ENCODE measurements at places on chromosomes 6 and 20.
A peak's percentile ranks its signal among the peaks of the same experiment; 100 is the strongest.

GRCh38 chr6:37967651-37968050 lies 148.1 kb downstream of the ZFAND3 start:
- ATAC-seq = no peak
- no peaks in the 10 kb centered on the region for H3K36me3 ChIP-seq
- no peaks in the 10 kb centered on the region for H3K27me3 ChIP-seq
- H3K27ac ChIP-seq = no peak overlapping the region
- no peak overlapping the region for H3K4me3 ChIP-seq
- peaks cover 44% of the 10 kb centered on the region for H3K4me1 ChIP-seq

DNA sequence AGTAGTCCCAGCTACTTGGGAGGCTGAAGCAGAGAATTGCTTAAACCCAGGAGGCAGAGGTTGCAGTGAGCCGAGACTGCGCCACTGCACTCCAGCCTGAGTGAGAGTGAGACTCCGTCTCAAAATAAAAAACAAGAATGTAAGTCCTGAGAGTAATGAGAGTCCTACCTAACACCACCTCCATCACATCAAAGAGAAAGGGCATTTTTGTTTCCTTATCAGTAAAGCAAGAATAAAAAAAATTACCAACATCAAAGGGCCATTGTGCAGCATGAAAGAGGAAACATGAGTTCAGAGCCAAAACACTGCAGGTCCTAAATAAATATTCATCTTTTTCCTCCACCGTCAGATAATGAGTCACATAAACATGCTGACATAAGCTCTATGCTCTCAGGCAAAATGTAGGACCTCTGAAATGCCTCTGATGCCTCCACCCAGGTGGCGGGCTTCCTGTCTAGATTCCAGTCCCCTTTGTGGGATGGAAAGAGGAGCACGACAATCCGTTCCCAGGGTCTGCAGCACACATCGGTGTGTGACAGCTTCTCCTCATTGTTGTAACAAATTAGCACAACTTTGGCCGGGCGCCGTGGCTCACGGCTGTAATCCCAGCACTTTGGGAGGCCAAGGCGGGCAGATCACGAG lies 7.2 kb downstream of the ATP9A start:
- H3K4me1 ChIP-seq = peaks cover 51% of the 10 kb centered on the region
- H3K27me3 ChIP-seq = no peaks in the 10 kb centered on the region
- peak; percentile 46 for ATAC-seq
- no peaks in the 10 kb centered on the region for H3K36me3 ChIP-seq

GRCh38 chr6:55663914-55664313 lies 84.9 kb upstream of the HMGCLL1 start:
- H3K27ac ChIP-seq = no peak overlapping the region
- no peaks in the 10 kb centered on the region for H3K36me3 ChIP-seq
- no peak overlapping the region for H3K4me3 ChIP-seq

DNA sequence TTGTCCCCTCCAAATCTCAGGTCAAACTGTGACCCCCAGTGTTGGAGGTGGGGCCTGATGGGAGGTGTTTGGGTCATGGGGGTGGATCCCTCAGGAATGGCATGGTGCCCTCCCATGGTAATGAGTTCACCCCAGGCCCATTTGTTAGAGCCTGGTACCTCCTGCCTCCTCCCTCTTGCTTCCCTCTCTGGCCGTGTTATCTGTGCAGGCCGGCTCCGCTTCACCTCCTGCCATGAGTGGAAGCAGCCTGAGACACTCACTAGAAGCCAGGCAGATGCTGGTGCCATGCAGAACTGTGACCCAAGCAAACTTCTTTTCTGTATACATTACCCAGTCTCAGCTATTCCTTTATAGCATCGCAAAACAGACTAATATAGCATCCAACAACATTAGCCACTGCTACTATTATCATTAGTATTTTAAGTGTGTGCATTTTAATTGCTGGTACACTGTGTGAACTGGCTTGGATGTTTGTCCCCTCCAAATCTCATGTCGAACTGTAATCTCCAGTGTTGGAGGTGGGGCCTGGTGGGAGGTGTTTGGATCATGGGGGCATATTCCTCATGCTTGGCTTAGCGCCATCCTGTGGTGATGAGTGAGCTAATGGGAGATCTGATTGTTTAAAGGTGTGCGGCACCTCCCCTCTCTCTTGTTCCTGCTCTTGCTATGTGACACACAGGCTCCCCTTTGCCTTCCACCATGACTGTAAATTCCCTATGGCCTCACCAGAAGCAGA lies 12.2 kb upstream of the OSER1 start:
- H3K4me1 ChIP-seq = no peaks in the 10 kb centered on the region
- no peak overlapping the region for H3K27ac ChIP-seq
- H3K27me3 ChIP-seq = no peaks in the 10 kb centered on the region
- no peaks in the 10 kb centered on the region for H3K36me3 ChIP-seq
- H3K4me3 ChIP-seq = no peak overlapping the region

DNA sequence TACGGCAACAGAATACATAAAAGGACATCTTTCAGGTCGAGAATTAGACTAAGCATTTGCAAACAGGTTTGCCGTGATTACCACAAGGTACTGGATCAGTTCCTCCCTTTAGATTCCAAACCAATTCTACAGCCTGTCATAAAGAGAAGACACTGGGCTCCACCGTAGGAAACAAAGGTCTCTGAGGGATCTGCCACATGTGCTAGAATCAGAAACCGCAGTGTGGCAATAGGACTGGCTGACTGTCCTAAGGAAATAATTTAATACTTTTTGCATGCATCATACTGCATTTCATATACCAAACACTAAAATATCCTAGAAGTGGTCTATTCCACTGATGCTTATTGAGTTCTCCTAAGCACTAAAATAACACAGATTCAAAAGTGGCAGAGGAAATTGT lies 59.2 kb downstream of the POPDC3 start:
- no peaks in the 10 kb centered on the region for H3K4me1 ChIP-seq
- H3K27ac ChIP-seq = no peak overlapping the region
- peaks cover 84% of the 10 kb centered on the region for H3K36me3 ChIP-seq
- no peaks in the 10 kb centered on the region for H3K27me3 ChIP-seq

- ATAC-seq = no peak
- H3K27me3 ChIP-seq = no peaks in the 10 kb centered on the region
- peaks cover 42% of the 10 kb centered on the region for H3K36me3 ChIP-seq
- no peak overlapping the region for H3K27ac ChIP-seq
- no peaks in the 10 kb centered on the region for H3K4me1 ChIP-seq
Observed at GRCh38 chr20:52150440-52151258, 40.9 kb downstream of the ZFP64 start.

DNA sequence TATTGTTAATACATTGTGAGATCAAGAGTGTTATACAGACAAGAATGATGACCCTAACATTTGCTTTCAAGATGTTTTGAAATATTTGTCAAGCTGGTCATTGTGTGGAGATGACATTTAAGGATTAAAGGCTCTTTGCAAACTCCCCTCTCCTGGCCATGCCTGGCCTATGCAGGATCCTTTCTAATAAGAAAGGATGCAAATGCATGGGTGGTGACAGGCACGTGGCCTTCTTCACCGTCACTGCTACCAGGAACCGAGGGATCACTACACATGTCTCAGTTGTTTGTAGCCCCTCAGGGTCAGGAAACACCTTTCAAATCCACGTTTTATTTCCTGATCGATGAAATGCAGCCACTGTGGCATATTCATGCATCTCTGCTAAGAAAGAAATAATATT lies 419.7 kb downstream of the PRKN start:
- H3K27ac ChIP-seq = no peak overlapping the region
- H3K4me1 ChIP-seq = no peaks in the 10 kb centered on the region
- H3K4me3 ChIP-seq = no peak overlapping the region
- no peaks in the 10 kb centered on the region for H3K36me3 ChIP-seq
- H3K27me3 ChIP-seq = no peaks in the 10 kb centered on the region

GRCh38 chr6:37319156-37319555 lies 34.6 kb upstream of the RNF8 start:
- peaks cover 2% of the 10 kb centered on the region for H3K4me1 ChIP-seq
- no peak for ATAC-seq
- no peaks in the 10 kb centered on the region for H3K27me3 ChIP-seq
- H3K4me3 ChIP-seq = no peak overlapping the region
- no peak overlapping the region for H3K27ac ChIP-seq

- no peak overlapping the region for H3K27ac ChIP-seq
- H3K4me3 ChIP-seq = no peak overlapping the region
- no peaks in the 10 kb centered on the region for H3K4me1 ChIP-seq
- no peak for ATAC-seq
- no peaks in the 10 kb centered on the region for H3K27me3 ChIP-seq
Observed at GRCh38 chr6:89047473-89047872, 33.1 kb upstream of the PNRC1 start.

DNA sequence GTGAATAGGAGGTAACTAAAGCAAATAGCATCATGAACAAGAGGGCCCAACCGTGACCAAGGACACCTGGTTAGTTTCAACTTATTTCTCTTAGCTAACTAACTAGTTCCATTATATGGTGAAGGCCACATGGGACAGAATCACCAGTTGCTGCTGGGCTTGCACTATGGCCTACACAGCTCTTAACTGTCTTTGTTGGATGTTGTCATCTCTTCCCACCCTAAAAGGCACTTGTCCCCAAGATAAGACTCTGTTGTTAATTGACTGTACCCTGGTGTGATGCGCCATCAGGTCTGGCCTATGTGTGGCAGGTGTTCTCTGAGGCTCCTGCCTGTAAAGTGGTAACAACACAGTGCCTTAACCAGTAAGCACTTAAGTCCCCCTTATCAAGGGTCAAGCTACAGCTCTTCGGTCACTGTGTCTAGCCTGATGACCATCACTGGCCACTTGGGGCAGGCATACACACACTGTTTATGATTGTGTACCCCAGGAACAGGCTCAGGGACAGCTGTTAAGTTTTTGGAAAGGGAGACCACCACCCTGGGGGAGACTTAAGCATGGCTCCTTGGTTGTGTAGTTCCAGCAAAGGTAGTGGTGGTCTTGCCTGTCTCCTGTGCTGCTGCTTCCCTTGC lies 51.2 kb downstream of the CHD6 start:
- no peak for ATAC-seq
- H3K4me1 ChIP-seq = no peaks in the 10 kb centered on the region
- no peak overlapping the region for H3K4me3 ChIP-seq
- no peak overlapping the region for H3K27ac ChIP-seq
- no peaks in the 10 kb centered on the region for H3K27me3 ChIP-seq
- no peaks in the 10 kb centered on the region for H3K36me3 ChIP-seq

DNA sequence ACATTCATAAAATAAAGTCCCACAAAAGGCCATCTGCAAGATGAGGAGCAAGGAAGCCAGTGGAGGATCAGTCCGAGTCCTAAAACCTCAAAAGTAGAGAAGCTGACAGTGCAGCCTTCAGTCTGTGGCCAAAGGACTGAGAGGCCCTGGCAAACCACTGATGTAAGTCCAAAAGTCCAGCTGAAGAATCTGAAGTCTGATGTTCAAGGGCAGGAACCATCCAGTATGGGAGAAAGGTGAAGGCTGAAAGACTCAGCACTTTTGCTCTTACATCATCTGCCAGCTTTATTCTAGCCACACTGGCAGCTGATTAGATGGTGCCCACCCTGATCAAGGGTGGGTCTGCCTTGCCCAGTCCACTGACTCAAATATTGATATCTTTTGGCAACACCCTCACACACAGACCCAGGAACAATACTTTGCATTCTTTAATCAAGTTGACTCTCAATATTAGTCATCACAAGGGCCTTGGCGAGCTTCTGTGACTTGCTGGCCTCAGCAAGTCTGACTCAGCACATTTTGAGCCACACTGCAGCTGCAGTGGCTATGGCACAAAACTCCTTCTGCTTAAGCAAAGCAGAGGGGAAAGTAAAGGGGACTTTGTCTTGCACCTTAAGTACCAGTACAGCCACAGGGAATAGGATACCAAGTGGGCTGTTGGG lies 1370.3 kb upstream of the CITED2 start:
- no peaks in the 10 kb centered on the region for H3K27me3 ChIP-seq
- no peak overlapping the region for H3K4me3 ChIP-seq
- H3K4me1 ChIP-seq = no peaks in the 10 kb centered on the region
- H3K36me3 ChIP-seq = no peaks in the 10 kb centered on the region
- peak; percentile 48 for ATAC-seq

DNA sequence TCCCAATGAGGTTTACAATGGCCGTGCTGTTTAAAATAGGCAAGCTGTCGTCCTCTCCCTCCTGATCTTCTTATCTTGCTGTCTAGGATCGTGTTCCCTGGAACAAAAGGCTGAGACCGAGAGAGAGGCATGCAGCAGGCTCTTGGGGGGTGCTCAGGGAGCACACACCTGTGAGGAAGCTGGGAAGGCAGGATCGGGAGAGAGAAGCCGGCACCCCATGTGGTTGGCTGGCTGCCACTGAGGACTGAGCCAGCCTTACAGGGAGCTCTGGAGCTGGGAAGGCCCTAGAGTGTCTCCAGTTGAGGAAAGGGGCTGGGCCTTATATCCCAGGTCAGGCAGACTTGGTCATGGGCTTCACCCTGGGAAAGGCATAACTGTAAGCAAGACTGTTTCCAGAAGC lies 184.2 kb downstream of the LY86 start:
- H3K4me1 ChIP-seq = no peaks in the 10 kb centered on the region
- no peak overlapping the region for H3K27ac ChIP-seq
- peaks cover 6% of the 10 kb centered on the region for H3K27me3 ChIP-seq
- ATAC-seq = no peak
- H3K4me3 ChIP-seq = no peak overlapping the region

GRCh38 chr20:14951707-14952418 lies 614.5 kb upstream of the FLRT3 start:
- H3K36me3 ChIP-seq = no peaks in the 10 kb centered on the region
- H3K27me3 ChIP-seq = no peaks in the 10 kb centered on the region
- H3K4me1 ChIP-seq = no peaks in the 10 kb centered on the region
- peak; percentile 16 for ATAC-seq

GRCh38 chr6:107504270-107505026 lies 14.5 kb downstream of the SOBP start:
- H3K36me3 ChIP-seq = no peaks in the 10 kb centered on the region
- no peaks in the 10 kb centered on the region for H3K27me3 ChIP-seq
- no peak overlapping the region for H3K4me3 ChIP-seq

- H3K36me3 ChIP-seq = no peaks in the 10 kb centered on the region
- H3K4me3 ChIP-seq = no peak overlapping the region
- H3K27ac ChIP-seq = no peak overlapping the region
- peaks cover 12% of the 10 kb centered on the region for H3K27me3 ChIP-seq
Observed at GRCh38 chr6:11011787-11012234, 32.3 kb downstream of the ELOVL2 start.

DNA sequence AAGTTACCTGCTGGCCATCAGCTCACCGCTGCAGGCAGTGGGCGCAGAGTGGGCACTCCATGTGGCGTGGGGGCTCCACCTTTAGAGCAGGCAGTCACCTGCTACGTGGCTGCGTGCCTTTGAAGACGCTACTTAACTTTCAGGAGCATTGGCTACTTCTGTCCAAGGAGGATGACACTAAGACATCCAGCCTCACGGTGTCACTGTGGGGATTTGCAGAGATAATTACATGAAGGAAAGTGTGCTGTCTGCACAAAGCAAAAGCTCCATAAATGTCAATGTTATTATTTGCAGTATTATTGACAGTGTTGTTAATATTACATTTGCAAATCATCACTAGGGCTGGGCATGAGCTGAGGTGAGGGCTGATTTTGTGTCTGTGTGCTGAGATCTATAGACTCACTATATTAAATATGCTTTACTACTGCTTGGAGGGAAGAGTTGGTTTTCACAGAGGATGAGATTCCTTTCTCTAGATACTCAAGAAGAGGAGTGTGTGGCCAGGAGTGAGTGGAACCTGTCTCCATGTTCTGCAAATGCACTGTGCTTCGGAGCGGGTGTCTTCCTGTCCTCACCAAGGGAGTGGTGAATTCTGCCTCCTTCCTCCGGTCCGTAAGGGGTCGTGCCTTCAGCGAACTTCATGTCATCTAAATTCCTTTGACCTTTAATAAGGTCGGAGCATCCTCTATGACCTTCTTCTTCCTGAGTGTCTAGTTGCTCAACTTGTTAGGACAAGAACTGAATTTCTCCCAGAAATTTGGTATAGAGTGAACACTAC lies 165.8 kb upstream of the SYNDIG1 start:
- no peaks in the 10 kb centered on the region for H3K4me1 ChIP-seq
- H3K36me3 ChIP-seq = no peaks in the 10 kb centered on the region
- no peak overlapping the region for H3K27ac ChIP-seq

Data from gastroesophageal sphincter (tissue), 4 donors.